SK-N-DZ (cell line): ENCODE measurements at places on chromosomes 11 and 22.

DNA sequence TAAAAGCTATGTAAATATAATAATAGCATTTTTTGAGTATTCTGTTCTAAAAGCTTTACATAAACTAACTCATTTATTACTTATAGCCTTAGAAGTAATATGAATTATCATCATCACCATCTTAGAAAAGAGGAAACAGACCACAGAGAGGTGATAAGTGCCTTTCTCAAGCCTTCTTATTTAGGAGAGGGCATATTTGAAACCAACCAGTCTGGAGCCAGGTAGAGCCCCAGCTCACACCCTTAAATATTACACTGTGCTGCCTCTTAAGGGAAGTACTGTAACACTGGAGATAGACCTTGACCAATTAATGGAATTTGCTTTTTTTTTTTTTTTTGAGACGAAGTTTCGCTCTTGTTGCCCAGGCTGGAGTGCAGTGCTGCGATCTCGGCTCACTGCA is 2.3 kb downstream of the BCO2 start:
- no peak for DNase-seq

DNA sequence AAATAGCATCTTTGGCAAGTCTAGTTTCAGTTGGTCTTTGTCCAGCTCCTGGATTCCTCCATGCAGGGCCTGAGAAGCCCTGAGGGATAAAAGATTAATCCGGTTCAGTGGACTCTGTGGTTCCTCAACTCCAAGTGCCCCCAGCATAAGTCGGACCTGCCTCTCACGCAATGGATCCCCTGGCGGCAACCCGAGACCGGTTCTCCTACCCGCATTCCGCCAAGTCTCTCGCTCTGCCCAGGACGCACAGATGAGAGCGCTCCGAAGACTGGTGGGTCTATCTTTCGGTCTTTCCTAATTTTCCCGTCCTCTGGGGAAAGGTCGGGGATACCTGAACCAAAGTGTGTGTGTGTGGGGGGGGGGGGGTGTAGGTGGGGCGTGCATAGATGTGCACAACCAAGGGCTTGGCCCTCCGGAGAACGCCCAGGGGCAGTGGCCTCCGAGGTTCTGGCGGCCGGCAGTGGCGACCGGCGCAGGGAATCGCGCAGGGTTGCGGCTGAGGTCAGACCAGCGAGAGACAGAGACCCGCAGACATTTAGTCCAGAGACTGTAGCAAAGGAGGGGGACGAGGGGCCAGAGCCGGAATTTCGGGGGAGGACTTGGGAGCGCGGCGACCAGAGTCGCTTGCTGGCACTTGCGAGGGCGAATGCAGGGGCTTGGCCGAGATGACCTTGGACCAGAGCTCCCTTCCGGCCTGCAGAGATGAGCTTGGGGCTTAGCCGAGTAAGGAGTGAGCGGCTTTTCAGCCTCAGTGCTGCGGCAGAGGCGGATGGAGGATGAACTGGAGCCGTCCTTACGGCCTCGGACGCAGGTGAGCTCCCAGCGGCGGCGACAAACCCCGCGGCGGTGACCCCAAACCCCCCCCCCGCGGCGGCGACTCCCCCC is 712 bp upstream of the SLC2A11 start:
- DNase-seq: peak; percentile 86

DNA sequence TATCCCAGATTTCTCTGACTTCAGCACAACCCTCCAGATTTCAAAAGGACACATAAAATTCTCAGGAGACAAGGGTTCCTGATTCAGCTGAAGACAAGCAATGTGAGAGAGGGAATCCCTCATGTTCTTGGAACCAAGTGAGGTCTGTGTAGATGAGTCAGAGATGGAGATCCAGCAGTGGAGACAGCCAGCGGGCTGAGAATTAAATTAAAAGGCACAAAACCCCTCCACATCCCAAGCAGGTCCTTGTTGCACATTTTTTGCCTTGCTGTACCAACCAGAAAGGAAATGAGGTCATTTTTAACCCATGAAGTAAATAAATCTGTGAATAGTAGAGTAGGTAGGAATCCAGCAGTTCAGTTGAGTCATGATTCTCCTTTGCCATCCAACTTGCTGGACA is 9.7 kb downstream of the MTNR1B start:
- DNase-seq: no peak

DNA sequence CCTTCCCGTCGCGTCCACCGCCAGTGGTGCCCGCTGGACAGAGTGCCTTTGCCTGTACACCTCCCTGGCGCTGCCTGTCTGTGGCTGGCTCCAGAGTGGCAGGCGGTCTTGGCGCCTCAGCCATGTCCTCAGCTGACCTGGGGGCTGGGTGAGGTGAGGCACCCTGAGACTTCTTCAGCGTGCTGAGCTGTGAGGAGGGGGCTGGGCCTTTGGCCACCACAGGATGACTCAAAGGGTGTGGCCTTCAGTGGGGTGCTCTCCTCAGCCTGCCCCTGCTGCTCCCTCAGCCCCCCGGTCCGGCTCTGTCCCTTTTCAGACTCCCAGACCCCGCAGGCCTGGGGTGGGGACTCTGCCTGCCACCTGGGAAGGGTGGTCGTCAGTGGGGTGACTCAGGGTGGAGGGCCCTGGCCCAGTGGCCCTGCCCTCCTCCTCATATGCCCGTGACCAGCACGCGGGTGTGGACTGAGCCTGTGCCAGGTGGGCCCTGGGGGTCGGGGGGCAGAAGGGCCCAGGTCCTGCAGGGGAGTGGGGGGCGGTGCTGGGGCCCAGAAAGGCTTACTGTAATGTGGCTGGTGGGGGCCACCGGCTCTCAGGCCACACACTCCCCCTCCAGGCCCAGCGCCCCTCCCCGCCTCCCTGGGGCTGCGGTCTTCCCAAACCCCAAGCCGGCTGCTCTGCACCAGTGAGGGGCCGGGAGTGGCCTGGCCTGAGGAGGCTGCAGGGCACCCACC is 15.9 kb downstream of the CRELD2 start:
- no peak for DNase-seq

DNA sequence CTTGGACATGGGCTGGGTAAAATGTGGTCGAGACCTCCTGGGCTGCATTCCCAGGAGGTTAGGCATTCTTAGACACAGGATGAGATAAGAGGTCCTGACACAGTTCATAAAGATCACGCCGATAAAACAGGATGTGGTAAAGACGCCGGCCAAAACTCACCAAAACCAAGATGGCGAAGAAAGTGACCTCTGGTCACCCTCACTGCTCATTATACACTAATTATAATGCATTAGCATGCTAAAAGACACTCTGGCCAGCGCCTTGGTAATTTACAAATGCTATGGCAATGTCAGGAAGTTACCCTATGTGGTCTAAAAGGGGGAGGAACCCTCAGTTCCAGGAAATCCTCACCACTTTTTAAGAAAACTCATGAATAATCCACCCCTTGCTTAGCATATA is 983.3 kb downstream of the OPCML start:
- no peak for DNase-seq

DNA sequence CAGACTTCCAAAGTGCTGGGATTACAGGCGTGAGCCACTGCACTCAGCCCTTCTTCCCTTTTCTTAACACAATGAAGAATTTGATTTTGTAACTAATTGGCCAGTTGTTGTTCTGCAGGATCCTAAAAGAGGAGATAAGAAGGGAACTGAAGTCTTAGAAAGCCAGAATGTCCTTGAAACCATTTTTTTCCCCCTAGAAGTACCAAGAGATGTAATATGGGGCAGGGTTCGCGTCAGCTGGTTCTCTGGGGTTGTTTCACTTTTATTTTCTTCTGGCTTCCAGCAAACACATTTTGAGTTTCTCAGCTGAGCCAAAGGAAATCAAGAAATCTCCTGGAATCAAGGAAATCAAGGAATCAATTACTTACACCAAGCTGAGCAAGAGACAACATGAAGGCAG is 7.6 kb upstream of the NUCB2 start:
- no peak for DNase-seq

DNA sequence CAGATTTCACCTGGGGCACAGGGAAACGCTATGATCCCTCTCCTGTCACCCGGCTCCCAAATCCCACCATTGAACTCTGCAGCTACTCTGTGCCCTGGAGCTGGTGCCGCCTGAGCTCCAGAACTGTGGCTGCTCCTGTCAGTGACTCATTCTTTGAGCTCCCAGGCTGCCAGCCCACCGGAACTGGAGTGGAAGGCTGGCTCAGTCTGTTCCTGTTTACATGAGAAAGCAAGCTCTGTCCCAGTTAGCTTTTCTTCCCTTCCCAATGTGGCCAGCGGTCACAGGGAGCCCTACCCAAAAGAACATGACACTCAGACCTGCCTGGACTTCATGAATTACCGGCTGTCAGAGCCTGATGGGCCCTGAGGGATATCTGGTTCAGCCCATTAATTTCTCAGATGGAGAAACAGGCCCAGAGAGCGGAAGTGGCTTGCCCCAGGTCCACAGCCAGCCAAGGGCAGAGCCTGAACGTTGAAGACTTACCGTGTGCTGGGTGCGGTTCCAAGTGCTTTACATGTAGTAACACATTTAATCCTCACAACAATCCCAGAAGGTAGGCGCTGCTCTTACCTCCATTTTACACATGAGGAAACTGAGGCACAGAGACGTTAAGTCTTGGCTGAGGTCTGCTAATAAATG is 23.8 kb upstream of the IGSF22 start:
- no peak for DNase-seq

- no peak for DNase-seq
Measured at GRCh38 chr11:1854132-1854948, 1.5 kb downstream of the LSP1 start.

GRCh38 chr11:12086271-12087074 is 23.9 kb upstream of the MICAL2 start:
- no peak for DNase-seq

DNA sequence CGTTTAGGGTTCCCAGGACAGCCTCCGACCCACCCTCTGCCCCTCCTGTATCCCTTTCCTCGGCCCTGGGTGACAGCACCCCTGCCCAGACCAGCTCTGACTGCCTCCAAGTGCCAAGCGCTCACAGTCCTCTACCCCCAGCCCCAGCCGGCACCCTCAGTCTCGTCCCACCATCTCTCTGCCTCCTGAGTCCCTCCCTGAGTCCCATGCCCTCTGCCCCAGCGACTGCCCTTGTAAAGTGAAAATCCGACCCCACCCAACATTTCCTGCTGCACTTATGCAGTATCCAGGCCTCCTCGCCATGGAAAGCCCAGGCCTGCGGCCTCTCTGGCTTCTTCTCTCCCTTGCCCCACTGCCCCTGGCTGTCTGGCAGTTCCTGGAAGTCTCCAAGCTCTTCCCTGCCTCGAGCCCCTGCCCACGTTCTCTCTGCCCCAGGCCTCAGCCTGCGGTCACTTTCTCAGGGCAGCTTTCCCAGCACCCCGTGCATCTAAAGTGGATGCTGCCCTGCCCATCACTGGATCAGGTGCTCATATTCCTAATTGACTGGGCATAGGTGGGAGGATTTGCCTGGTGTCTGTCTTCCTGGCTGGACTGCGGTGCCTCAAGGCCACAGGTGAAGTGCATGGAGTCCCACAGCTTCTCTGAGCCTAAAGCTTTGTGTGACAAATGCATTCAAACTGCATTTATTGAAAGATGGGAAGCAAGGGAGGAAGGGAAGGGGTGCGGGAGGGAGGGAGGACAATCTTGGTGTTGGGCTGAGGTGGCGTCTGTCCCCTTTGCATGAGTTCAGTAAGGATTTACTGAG is 17.7 kb upstream of the IL2RB start:
- DNase-seq: no peak
